ENCODE measurements at places on chromosomes 2 and 18.

GRCh38 chr2:231334179-231334930 lies 61.2 kb upstream of the B3GNT7 start:
- no peak for DNase-seq

GRCh38 chr2:235054919-235055318 lies 103.1 kb downstream of the SH3BP4 start:
- no peak for DNase-seq

GRCh38 chr18:45073556-45073955 lies 392.9 kb downstream of the SETBP1 start:
- no peak for DNase-seq

- DNase-seq: no peak
These were observed 98.6 kb downstream of the NOL10 start for GRCh38 chr2:10591207-10591606.

GRCh38 chr2:11454824-11455223 lies 11.1 kb downstream of the E2F6 start:
- no peak for DNase-seq
